ENCODE measurements at places on chromosomes 13 and 19. TPM values are rescaled to one million over a fixed set of nuclear protein-coding genes. Genes with fewer than 3 reads are reported as not detected.

DNA sequence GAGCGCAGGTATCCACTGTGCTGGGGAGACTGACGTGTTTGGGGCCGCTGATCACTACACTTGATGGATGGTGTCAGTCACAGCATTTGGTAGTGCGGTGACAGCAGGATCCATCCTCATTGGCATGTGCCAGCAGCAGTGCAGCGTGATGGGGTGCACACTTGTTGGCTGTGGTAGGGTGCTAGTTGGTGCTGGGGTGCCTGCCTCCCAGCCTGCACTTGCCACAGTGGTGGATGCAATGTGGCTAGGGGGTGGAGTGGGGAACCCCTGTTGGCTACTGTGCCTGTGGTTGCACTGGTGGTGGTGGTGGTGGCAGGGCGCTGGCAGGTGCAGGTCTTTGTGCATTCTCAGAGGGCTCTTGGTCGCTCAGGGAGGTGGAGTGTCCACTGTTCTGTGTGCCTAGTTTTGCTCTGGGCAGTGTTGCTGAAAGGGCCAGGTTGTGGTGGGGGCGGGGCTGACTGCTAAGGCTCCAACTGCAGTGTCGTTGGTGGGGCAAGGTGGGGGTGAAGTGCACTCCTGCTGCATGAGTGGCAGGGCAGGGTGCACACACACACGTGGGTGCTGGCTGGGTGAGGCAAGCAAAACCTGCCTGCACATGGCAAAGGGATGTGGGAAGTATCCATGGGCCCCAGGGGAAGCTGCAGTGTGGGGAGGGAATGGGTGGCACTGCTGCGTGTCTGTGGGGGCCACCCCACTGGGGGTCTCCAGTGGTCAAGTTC lies 84.8 kb downstream of the ZMYM2 start:
- no peak for DNase-seq

Gene DMKN
- polyA plus RNA-seq, result 92.0 TPM

DNA sequence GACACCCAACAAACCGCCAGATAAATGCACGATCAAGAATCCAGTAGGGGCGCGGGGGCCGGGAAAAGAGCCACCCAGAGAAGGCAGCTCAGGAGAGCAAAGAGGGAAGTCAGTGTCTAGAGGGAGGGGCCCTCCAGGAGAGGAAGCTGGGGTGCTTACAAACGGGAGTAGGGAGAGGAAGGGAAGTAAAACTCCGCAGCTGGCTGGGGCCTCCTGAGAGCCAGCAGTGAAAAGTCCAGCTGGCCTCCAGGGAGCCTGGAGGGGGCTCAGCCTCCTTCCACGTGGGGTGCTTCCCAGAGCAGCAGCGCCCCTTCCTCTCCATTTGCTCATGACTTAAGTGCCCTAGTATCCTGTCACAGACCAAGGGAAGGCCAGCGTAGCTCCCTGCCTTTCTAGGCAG lies 51.8 kb downstream of the TMED1 start:
- DNase-seq, result no peak

- no peak for DNase-seq
Observed at GRCh38 chr19:51292971-51293370, 18.5 kb upstream of the IGLON5 start.

DNA sequence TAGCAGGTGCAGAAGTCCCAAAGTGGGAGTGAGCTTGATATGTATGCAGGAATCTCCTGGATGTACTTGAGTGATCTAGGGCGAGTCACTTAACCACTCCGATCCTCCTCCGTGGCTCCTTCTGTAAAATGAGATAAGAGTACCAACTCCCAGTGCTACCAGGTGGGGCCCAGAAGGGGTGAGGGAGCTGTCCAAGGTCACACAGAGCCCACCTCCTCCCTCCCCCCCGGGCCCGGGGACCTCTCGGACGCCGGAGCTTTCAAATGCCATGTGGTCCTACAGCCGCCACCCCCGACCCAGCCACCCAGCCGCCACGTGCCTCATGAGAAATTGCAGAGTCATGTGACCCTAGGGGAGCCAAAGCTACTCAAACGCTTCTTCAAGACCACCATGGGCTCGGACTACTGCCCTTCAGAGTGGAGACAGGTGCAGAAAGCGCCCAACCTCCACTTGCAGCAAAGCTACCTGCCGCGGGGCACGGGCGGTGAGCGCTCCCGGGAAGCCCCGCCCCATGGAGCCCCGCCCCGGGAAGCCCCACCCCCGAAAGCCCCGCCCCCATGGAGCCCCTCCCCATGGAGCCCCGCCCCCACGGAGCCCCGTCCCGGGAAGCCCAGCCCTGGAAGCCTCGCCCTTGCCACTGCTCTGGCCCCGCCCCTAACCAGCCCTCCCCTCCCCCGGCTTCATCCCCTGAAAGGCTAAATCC lies 10.1 kb upstream of the ZNF358 start:
- DNase-seq, result no peak

Gene CEACAM3
- polyA plus RNA-seq, result not detected

GRCh38 chr13:83386609-83387008 lies 495.7 kb downstream of the SLITRK1 start:
- DNase-seq, result no peak

Gene LRRC25
- 0.52 TPM for polyA plus RNA-seq

DNA sequence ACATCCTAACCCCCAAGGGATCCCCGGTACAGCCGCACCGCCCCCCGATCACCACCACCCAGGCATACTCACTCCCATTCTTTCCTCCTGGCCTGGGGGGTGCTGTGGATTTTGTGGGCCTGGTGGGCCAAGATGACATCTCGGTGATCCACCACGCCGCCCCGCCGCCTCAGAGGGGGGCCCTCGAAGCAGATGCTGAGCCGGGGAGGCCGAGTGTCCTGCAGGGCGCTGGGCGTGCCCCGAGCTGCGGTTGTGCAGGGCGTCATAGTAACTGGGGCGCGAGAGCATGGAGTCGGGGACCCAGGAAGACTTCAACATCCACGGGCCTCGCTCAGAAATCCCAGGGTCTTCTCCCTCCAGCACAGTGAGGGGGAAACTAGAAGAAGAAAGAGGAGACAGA lies 93.4 kb upstream of the CACNA1A start:
- no peak for DNase-seq

Gene TNFSF9
- polyA plus RNA-seq, result 0.20 TPM
